ENCODE measurements at places on chromosomes 11 and 22. TPM values are rescaled to one million over a fixed set of nuclear protein-coding genes. Genes with fewer than 3 reads are reported as not detected.
A peak's percentile ranks its signal among the peaks of the same experiment; 100 is the strongest.

GRCh38 chr22:32607086-32607485 lies 132.5 kb downstream of the FBXO7 start:
- DNase-seq, result no peak

DNA sequence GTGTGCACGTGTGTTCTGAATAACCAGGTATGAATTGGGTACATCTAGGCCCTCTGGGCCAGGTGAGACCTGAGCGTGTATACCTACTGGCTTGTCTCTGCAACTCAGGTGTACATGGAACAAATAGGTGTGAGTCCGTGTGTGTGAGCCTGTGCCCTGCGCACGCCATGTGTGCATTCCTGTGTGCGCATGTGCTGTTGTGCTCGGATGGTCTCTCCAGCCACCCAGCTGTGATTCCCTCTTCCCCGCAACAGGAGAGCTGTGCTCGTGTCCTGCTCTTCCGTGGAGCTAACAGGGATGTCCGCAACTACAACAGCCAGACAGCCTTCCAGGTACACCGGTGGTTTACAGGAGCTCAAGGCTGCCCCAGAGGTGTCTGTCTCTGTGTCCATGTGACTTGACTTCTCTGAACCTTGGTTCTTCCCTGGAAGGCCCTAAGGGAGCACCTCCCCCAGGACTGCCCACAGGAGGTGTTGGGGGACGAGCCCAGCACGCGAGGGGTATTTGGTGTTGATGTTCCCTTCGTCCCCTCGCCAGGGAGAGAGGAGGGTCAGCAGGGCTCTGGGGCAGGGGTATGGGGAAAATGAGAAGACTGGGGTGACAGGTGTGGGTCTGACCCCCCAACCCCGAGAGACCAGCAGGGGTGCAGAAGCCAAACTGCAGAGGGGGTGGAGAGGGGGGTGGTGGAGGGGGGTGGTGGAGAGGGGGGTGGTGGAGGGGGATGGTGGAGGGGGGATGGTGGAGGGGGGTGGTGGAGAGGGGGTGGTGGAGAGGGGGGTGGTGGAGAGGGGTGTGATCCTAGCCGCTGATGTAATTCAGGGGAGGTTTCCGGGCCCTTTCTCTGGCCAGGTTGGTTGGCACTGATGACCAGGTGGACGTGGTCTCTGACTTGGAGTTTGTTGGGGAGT lies 10.7 kb downstream of the SHANK3 start:
- no peak for DNase-seq

GRCh38 chr11:68950270-68950669 lies 30.5 kb downstream of the MRGPRD start:
- no peak for DNase-seq

- no peak for DNase-seq
Measured at GRCh38 chr11:119446434-119446833, 23.5 kb upstream of the THY1 start.

- DNase-seq, result no peak
Measured at GRCh38 chr11:110093407-110094297, 460 bp downstream of the ZC3H12C start.

DNA sequence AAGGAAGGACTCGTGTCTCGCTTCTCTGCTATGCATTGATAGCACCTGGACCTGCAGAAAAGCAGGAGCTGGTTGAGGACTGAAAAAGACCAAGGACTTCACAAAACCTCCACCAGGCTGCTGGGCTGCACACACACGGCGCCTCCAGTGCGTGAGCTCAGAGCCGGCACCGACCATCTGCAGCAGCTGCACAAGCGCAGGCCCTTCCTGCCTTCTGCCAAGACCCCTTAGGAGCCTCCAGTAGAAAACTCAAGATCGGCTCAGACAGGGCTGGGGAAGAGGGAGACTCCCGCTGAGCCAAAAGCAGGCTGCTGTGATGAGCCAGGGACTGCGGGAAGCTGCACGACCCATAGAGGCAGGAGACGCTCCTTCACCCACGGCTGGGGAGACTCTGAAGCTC lies 70.9 kb downstream of the PHF21B start:
- DNase-seq, result no peak

DNA sequence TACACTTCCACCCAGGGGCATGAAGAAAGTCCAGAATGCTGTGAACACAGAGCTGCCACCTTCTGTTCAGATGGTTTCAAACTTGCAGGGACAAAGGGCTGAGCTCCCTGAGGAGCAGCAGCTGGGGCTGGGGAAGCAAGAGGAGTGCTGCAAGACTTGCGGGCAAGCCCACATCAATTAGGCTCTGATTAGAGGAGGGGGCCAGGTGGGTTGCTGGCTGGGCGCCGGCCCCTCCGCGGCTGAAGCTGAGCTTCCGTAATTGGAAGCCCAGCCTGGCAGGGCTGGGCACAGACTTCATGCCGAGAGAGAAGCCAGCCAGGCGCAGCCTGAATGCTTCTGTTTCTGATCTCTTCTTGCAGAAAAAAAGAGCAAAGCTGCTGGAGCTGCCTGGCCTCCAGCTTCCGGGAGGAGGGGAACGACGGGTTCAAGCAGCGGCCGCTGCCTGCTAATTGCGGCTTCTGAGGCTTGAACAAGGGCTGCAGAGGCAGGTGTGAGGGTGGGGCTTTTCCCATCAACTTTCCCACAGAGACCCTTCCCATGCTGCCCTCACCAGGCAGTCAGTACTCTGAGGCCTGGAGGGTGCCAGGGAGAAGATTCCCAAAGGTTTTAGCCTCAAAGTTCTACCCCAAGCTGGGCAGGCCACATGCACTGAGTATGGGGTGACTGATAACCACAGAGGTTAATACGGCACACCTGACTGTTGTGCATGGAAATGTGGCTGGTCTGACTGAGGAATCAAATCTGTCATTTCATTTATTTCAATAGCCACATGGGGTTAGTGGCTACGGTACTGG lies 91.1 kb upstream of the LMO1 start:
- DNase-seq, result peak; percentile 46

- DNase-seq, result no peak
Measured at GRCh38 chr11:36507824-36508489, 2.1 kb downstream of the TRAF6 start.

- DNase-seq, result no peak
Measured at GRCh38 chr11:737366-737765, 9.9 kb upstream of the TALDO1 start.

- DNase-seq, result no peak
Measured at GRCh38 chr11:12160680-12161079, 50.3 kb downstream of the MICAL2 start.

GRCh38 chr11:75147875-75148263 lies 3.0 kb upstream of the SLCO2B1 start:
- no peak for DNase-seq

GRCh38 chr11:1869427-1870325 lies 16.8 kb downstream of the LSP1 start:
- no peak for DNase-seq

GRCh38 chr11:40842750-40843339 lies 616.6 kb downstream of the LRRC4C start:
- no peak for DNase-seq

GRCh38 chr11:126378763-126379162 lies 23.3 kb downstream of the ST3GAL4 start:
- no peak for DNase-seq

GRCh38 chr11:125263268-125263790 lies 98.8 kb downstream of the PKNOX2 start:
- peak; percentile 86 for DNase-seq

GRCh38 chr22:47357493-47357892 lies 595.0 kb downstream of the TBC1D22A start:
- DNase-seq, result no peak

DNA sequence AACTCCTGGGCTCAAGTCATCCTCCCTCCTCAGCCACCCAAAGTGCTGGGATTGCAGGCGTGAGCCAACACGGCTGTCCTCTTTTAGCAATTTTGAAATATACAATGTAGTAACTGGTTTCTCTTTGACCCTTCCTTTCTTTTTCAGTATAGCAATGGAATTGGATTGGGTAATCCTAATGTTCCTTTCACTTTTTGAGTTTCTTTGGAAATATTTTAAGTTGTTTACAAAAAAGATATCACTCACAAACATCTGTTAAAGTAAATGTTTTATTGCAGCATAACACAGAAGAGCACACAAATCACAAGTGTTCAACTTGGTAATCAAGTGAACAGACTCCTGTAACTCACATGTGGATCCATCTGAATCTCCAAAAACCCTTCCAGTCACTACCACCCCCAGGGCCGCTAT lies 44.6 kb upstream of the EP300 start:
- DNase-seq, result no peak

GRCh38 chr11:112652786-112653390 lies 308.3 kb upstream of the NCAM1 start:
- no peak for DNase-seq

DNA sequence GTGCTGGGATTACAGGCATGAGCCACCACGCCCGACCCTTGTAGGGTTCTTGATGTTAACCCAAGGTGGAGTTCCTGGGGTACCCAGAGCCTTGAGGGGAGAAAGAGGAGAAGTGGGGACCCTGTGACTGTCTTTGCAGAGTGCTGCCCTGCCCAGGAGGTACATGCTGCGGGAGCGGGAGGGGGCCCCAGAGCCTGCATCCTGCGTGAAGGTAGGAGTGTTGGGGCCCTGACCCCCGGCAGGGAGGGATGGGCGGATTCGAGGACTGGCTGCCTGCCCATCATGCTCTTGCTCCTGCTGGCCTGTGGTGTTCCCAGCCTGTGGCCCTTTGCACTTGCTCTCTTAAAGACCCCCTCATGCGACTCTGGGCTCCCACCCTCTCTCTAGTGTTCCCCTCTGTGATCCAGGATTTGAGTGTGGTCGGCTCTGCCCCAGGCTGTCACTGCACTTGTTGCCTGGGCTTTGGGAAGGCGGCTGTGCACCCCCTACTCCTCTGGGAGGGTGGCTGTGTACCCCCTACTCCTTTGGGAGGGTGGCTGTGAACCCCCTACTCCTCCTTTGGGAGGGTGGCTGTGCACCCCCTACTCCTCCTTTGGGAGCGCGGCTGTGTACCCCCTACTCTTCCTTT lies 4.5 kb downstream of the SCO2 start:
- DNase-seq, result no peak

DNA sequence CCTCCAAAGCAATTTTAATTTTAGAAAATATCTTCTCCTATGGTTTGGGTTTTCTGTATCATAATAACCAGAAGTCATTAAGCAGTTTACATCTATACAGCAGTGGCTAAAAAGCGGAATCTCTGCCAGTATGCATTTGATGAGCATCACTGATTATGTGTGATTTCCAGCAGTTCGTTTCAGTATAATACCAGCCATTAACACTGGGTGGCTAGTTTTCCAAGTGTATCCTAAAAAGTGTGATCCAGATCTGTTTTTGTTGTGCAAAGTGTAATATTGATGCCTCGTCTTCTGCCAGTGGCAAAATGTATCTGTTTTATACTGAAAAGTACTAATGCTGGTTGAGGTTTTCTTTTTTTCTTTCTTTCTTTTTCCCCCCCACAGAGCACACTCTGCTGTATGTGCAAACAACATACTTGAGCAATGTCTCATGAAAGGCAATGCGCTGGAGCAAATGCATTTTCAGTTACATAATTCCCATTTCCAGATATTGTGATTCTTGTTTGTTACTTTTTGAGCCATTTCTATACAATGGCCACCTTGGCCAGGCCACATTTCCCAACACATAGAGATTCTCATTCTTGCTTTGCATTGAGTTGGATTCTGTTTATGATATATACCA lies 64.2 kb downstream of the SLC36A4 start:
- DNase-seq, result no peak

DNA sequence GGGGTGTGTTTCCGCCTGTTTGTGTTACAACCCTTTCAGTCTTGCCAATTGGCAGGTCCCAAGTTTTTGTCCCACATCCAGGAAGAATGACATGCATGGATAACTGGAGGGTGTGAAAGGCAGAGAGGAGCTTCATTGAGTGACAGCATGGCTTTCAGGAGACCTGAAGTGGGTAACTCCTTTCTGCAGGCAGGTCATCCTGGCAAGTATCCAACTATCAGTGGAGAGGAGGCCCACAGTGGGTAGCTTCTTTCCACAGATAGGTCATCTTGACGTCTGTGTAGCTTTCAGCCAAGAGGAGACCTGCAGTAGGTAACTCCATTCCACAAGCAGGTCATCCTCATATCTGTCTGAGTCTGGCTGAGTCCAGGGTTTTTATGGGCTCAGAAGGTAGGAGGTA lies 1268.8 kb upstream of the CNTN5 start:
- no peak for DNase-seq

DNA sequence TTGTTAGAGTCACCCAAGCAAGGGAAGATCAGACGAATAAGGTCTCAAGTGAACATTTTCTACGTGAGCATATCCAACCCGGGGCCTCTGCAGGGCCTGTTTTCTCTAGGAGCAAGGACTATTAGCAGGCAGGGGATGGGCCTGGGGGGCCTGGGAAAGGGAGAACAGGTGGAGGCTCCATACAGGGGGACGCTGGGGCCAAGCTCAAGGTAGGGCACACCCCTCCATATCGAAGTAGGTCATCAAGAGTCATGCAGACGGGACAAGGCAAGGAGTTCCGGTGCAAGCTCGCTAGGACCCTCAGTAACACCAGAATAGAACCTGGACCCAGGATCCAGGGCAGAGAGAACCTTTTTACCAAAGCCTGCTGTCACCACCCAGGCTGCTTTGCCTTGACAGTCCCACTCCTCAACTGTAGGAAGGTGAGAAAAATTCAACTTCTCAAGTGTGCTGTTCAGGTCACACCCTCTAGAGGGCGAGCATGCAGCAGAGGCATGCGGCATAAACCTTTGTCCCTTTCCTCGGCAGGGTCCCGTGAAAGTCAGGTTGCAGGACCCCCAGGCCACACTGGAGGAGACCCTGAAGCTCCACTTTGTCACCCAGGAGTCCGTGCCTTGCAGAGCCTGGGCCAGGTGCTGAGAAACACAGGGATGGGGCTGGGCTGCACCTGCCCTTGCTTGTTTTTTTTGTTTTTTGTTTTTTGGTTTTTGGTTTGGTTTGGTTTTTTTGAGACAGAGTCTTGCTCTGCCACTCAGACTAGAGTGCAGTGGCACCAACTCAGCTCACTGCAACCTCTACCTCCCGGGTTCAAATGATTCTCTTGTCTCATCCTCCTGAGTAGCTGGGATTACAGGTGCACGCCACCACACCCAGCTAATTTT lies 8.6 kb upstream of the APOBEC3B start:
- no peak for DNase-seq

DNA sequence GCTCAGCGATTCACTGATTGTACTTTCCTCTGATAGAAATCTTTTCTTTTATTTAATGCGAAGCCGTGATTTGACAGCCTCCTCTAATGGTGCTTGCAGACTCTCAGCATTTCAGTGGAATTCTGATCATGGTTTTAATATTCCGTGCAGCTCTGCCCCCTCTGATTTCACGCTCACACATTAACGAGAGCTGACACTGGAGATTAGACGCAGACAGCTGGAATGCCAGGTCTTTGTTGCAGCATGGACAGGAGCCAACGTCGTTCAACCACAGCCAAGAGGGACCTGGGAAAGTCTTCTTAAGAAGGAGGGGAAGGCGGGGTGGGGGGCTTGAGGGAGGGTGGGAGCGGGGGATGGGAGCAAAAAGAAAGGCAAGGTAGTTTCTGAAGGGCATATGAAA lies 186.4 kb downstream of the BLID start:
- peak; percentile 42 for DNase-seq

RIC3 gene
- polyA plus RNA-seq, result 18.1 TPM

TEX54 gene
- polyA plus RNA-seq, result 0.32 TPM

NLRP14 gene
- 0.72 TPM for polyA plus RNA-seq

FGF3 gene
- polyA plus RNA-seq, result not detected

SHISAL1 gene
- 5.1 TPM for polyA plus RNA-seq

MS4A12 gene
- polyA plus RNA-seq, result not detected

DBX1 gene
- polyA plus RNA-seq, result not detected

DCDC1 gene
- polyA plus RNA-seq, result 4.4 TPM

OR51E2 gene
- polyA plus RNA-seq, result 0.46 TPM

HMOX1 gene
- polyA plus RNA-seq, result 43.4 TPM

RNF26 gene
- polyA plus RNA-seq, result 30.7 TPM

All from left renal pelvis (tissue), 4 donors.